ENCODE measurements at places on chromosomes 13 and 19.

GRCh38 chr13:110944121-110944967, 29.5 kb upstream of the ANKRD10 start:
- DNase-seq, result peak; percentile 77

- no peak for DNase-seq
Measured at GRCh38 chr13:20487927-20488326, 37.7 kb downstream of the CRYL1 start.

DNA sequence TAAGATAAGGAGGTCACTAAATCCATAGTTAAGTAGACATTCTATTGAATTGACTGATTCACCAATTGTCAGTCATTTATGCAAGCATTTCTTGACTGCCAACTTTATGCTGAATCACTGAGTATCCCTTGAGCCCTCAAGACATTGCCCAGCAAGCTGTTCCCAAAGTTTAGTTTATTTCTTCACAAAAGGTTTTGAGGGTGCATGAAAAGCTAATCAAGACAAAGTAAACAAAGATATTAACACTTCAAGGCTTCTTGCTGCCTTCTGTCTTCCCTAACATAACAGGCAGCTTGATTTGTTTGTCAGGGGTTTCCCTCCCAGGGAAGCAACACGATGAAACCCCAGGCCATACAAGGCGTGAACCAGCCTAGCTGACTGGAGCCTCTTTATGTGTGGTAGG, 374.4 kb downstream of the SPRY2 start:
- DNase-seq, result no peak

- DNase-seq, result peak; percentile 44
Measured at GRCh38 chr13:96958286-96958891, 35.9 kb downstream of the OXGR1 start.

DNA sequence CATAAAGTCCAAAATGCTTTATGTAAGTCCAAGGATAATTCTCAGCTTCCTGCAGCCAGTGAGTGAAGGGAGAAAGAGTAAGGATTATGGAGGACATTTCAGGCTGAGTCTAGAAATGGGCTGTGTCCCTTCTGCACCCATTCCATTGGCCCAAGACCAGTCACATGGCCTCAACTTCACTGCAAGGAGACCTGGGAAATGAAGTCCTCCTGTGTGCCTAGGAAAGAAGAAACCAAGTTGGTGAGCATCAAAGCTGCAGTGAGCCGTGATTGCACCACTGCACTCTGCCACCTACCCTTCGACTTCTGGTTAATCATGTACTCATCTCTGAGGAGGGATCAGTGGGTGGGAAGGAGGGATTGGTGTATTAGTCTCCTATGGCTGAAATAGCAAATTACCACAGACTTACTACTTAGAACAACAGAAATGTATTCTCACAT, 3.6 kb upstream of the CD37 start:
- peak; percentile 51 for DNase-seq

DNA sequence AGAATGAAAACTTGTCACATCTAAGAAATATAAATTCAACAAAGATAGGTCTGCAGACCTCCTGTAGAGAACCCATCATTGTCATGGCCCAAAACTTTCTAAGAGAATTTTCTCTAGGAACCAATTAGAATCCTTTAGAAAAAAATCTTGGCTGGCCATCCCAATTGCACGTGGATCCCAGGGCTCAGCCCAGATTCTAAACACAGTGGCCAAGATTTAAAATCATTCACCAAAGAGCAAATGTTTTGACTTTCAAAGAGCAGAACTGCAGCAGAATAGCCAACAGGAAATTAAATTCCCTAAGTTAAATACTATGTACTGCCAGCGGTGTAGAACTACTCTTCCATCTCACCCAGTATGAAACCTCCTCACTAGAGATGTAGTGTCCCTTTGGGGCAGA, 21.3 kb downstream of the IPO5 start:
- no peak for DNase-seq

DNA sequence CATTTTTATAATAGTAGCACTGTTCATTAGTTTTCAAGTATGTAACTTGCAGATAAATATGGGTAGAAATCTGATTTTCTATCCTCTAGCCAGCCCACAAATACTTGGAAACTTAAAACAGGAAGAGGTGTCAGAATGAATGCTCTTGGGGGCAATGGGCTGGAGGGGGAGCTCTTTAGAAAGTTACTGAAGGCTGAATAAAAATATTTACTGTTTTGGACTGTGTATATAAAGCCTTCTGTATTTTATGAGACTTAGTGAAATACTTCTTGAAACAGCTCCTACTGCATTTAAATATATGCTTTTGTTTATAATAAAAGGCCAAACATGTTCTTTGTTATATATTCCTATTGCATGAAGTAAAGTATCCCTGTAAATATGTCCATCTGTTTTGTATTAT, 138.8 kb downstream of the RGCC start:
- DNase-seq, result peak; percentile 19
